Keratinocyte (primary cell): ENCODE measurements at places on chromosomes 6 and 20. TPM values are rescaled to one million over a fixed set of nuclear protein-coding genes. Genes with fewer than 3 reads are reported as not detected.
A peak's percentile ranks its signal among the peaks of the same experiment; 100 is the strongest.

- no peak for DNase-seq
- H3K27ac ChIP-seq: no peak overlapping the region
- H3K4me3 ChIP-seq: no peak overlapping the region
- no peaks in the 10 kb centered on the region for H3K27me3 ChIP-seq
Measured at GRCh38 chr20:23461180-23461579, 8.5 kb upstream of the CST11 start.

GRCh38 chr6:108942556-108943492 lies 94.6 kb downstream of the ARMC2 start:
- no peak overlapping the region for H3K4me3 ChIP-seq
- H3K4me1 ChIP-seq: peaks cover 50% of the 10 kb centered on the region
- H3K27me3 ChIP-seq: no peaks in the 10 kb centered on the region
- no peaks in the 10 kb centered on the region for H3K36me3 ChIP-seq

DNA sequence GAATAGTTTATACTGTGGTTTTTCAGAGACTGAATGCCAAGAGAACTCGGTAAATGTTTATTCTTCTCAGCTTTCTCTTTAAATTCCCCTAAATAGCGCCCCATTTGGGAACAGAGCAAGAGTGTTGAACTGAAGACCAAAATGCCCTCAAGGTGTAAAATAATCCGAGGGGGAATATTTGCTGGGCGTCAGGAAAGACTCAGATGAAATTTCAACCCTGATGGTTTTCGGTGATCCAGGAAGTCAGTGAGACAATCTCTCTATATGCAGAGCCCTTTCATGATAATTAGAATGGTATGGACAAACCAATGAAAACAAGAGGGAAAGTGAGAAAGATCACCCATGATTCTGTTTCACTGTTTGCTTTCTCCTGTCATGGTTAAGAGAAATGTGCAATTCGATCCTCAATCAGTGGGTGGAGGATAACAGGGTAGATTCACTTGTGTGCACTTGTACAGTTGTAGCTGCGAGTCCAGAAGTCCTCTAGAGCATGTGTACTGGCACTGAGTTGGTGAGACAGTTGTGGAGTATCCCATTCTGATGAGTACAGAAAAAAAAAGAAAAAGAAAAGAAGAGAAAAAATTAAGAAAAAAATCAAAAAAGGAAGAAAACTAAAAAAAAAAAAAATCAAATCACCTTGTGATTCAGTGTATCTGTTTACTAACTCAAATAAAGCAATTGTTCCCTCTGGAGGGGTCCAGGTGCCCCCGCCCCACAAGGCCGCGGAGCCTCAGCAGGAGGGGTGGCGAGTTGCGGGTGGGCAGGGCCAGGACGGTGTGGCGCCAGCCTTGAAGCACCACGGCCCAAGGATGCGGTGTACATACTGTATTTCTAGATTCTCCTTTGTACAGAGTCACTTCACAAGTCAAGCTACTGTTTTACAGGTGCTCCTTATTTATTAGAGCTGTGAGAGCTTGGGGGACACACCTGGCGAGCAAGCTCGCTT lies 164.9 kb downstream of the SCML4 start:
- no peak for DNase-seq
- H3K27me3 ChIP-seq: peaks cover 16% of the 10 kb centered on the region
- no peaks in the 10 kb centered on the region for H3K4me1 ChIP-seq
- no peaks in the 10 kb centered on the region for H3K36me3 ChIP-seq

DNA sequence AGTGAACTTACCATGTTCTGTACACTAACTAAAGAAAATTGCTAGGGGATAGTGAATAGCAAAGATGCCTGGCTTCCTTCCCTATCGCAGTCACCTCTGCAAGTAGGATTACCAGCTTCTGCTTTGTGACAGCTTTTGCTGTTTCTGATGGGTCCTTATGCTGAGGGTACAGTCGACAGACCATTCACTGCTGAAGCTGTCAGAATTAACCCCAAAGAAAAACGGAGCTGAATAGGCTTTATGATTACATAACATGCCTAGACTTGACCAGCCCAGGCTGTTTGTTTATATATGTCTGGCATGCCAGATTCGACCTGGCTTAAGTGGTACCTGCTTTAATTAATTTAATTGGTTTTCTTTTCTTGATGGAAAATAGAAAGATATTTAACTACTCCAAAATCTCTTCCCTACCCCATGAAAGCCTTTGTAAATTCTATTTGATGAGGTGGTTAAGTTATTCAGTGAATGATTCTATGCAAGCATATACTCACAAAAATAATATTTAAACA lies 21.7 kb upstream of the PRELID3B start:
- no peaks in the 10 kb centered on the region for H3K27me3 ChIP-seq
- H3K27ac ChIP-seq: peak overlapping the region; percentile 6
- H3K36me3 ChIP-seq: no peaks in the 10 kb centered on the region
- DNase-seq: no peak
- H3K4me3 ChIP-seq: no peak overlapping the region

- DNase-seq: no peak
- H3K27ac ChIP-seq: no peak overlapping the region
- H3K4me3 ChIP-seq: no peak overlapping the region
Measured at GRCh38 chr6:135640449-135641111, 143.0 kb upstream of the AHI1 start.

- no peak for DNase-seq
- no peak overlapping the region for H3K4me3 ChIP-seq
- H3K27ac ChIP-seq: no peak overlapping the region
Measured at GRCh38 chr6:152310371-152310954, 326.7 kb downstream of the SYNE1 start.

GRCh38 chr6:83815631-83816272 lies 37.4 kb upstream of the RIPPLY2 start:
- H3K36me3 ChIP-seq: no peaks in the 10 kb centered on the region
- H3K27ac ChIP-seq: no peak overlapping the region
- no peak for DNase-seq
- H3K4me3 ChIP-seq: no peak overlapping the region

GRCh38 chr6:112251171-112251875 lies 3.0 kb downstream of the LAMA4 start:
- DNase-seq: no peak
- peaks cover 9% of the 10 kb centered on the region for H3K4me1 ChIP-seq
- no peak overlapping the region for H3K27ac ChIP-seq
- H3K36me3 ChIP-seq: no peaks in the 10 kb centered on the region
- H3K4me3 ChIP-seq: no peak overlapping the region
- H3K27me3 ChIP-seq: peaks cover 10% of the 10 kb centered on the region

- H3K4me1 ChIP-seq: no peaks in the 10 kb centered on the region
- H3K4me3 ChIP-seq: no peak overlapping the region
- DNase-seq: no peak
Measured at GRCh38 chr6:167748046-167748445, 78.7 kb upstream of the AFDN start.

GRCh38 chr20:61970357-61970756 lies 95.3 kb downstream of the TAF4 start:
- no peak for DNase-seq
- H3K4me1 ChIP-seq: no peaks in the 10 kb centered on the region
- no peak overlapping the region for H3K27ac ChIP-seq
- no peak overlapping the region for H3K4me3 ChIP-seq
- peaks cover 23% of the 10 kb centered on the region for H3K27me3 ChIP-seq

- DNase-seq: no peak
- H3K27me3 ChIP-seq: no peaks in the 10 kb centered on the region
- H3K4me1 ChIP-seq: peaks cover 6% of the 10 kb centered on the region
- no peak overlapping the region for H3K27ac ChIP-seq
- peaks cover 23% of the 10 kb centered on the region for H3K36me3 ChIP-seq
- H3K4me3 ChIP-seq: no peak overlapping the region
Measured at GRCh38 chr20:47704746-47705496, 80.4 kb downstream of the SULF2 start.

- no peak overlapping the region for H3K27ac ChIP-seq
- no peak for DNase-seq
- H3K36me3 ChIP-seq: no peaks in the 10 kb centered on the region
- H3K4me3 ChIP-seq: no peak overlapping the region
Measured at GRCh38 chr6:44721954-44722578, 334.6 kb downstream of the CDC5L start.

- H3K27me3 ChIP-seq: no peaks in the 10 kb centered on the region
- no peak overlapping the region for H3K27ac ChIP-seq
- no peak for DNase-seq
Measured at GRCh38 chr6:30879684-30880427, 4.5 kb upstream of the DDR1 start.

DNA sequence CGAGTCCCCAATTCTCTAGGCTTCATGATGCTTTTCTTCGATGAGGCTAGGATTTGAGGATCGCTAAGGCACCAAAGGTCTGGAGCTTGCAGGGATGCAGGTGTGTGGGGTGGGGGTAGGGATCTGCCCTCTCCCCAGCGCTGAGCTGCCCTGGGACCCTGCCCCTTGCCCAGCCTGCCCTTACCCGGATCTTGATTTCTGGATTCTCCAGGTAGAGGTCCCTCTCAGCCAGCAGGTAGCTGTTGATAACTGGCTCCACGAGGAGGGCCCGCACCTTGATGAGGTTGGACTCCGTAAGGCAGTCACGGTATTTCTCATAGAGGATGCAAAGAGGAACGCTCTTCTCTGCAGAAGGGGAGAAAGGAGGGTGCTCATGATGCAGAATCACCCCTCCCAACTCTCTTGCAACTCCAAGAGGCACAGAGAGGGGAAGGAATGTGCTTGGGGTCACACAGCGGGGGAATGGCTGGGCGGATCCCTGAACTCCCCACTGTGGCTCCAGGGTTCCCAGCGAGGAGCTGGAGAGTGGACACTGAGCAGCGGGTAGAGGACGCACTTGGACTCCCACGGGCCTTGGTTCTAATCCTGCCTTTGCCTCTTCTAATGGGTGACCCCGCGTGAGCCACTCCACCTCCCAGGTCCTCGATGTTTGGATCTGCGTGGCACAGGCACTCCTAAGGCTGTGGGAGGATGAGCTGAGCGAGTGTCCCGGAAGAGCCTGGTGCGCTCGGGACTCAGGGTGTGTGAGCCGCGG lies 32.7 kb downstream of the TGM2 start:
- no peak overlapping the region for H3K4me3 ChIP-seq
- no peaks in the 10 kb centered on the region for H3K36me3 ChIP-seq
- no peak overlapping the region for H3K27ac ChIP-seq
- DNase-seq: no peak

GRCh38 chr20:46717818-46718541 lies 8.5 kb downstream of the SLC2A10 start:
- H3K27me3 ChIP-seq: peaks cover 10% of the 10 kb centered on the region
- H3K4me1 ChIP-seq: no peaks in the 10 kb centered on the region
- no peaks in the 10 kb centered on the region for H3K36me3 ChIP-seq
- DNase-seq: no peak
- H3K27ac ChIP-seq: no peak overlapping the region
- no peak overlapping the region for H3K4me3 ChIP-seq

GRCh38 chr6:19204445-19204844 lies 632.7 kb upstream of the ID4 start:
- no peaks in the 10 kb centered on the region for H3K4me1 ChIP-seq
- H3K27me3 ChIP-seq: no peaks in the 10 kb centered on the region
- no peak overlapping the region for H3K27ac ChIP-seq
- no peak overlapping the region for H3K4me3 ChIP-seq
- no peak for DNase-seq
- no peaks in the 10 kb centered on the region for H3K36me3 ChIP-seq

DNA sequence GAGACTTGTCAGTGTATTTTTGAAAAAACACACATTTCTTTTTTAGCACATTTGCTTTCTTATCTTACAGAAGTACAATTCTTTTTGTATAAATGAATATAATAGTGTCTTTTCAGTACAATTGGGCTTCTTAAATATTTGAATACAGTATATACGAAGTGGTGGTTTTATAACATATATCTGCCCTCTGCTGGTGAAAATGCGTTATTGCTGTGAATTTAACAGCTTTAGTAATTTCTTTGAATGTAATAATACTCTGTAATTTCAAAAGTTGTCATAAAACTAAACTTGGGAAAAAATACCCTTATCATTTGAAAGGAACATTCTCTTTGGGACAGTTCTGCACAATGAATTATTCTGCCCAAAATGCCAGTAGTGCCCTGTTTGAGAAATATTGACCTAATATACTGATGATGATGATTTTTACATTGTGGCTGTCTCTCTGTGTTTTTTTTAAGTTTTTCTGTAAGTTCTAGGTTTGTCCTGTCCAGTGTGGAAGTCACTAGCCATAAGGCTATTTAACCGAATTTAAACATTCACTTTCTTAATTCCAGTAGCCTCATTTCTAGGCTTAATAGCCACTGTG lies 19.0 kb downstream of the SMAP1 start:
- no peaks in the 10 kb centered on the region for H3K27me3 ChIP-seq
- H3K27ac ChIP-seq: no peak overlapping the region
- H3K36me3 ChIP-seq: no peaks in the 10 kb centered on the region

GRCh38 chr20:18632196-18632789 lies 44.4 kb downstream of the DTD1 start:
- no peak overlapping the region for H3K4me3 ChIP-seq
- no peak overlapping the region for H3K27ac ChIP-seq
- H3K27me3 ChIP-seq: no peaks in the 10 kb centered on the region
- H3K36me3 ChIP-seq: no peaks in the 10 kb centered on the region
- H3K4me1 ChIP-seq: no peaks in the 10 kb centered on the region
- DNase-seq: peak; percentile 11

GRCh38 chr6:81487489-81487888 lies 265.0 kb downstream of the TENT5A start:
- no peaks in the 10 kb centered on the region for H3K4me1 ChIP-seq
- no peaks in the 10 kb centered on the region for H3K36me3 ChIP-seq
- H3K27me3 ChIP-seq: no peaks in the 10 kb centered on the region
- DNase-seq: no peak
- H3K27ac ChIP-seq: no peak overlapping the region

DNA sequence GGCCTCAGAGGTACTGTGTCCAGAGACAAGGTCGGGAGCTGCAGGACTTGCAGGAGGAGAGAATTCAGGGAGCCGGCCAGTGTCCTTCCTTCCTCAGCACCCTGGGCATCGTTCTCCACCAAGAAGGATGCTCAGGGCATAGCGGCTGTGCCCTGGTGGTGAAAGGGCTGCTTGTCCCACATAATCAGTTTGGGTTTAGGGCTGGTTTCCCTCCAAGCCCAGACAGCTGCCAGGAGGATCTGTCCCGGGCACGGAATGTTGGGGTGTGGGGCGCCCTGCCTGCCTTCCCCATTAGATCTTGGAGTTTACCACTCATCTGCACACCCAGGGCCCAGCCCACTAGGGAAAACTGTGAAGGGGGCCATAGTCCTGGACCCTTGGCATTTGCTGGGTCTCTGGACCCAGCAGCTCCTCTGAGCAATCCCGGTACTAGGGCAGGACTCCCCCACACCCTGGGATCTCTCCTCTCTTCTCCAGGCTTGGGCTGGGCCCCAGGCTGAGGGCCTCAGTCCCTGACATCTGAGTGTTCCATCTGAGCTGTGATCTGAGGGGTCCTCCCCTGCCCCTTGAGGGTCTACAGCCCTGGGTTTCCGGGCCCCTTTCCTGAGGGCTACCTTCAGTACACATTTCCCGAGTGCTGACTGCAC lies 18.6 kb upstream of the SPDEF start:
- H3K4me3 ChIP-seq: no peak overlapping the region
- H3K36me3 ChIP-seq: no peaks in the 10 kb centered on the region
- no peak overlapping the region for H3K27ac ChIP-seq
- H3K4me1 ChIP-seq: no peaks in the 10 kb centered on the region
- DNase-seq: no peak

GRCh38 chr20:1853473-1853872 lies 41.7 kb upstream of the SIRPA start:
- H3K4me1 ChIP-seq: peaks cover 6% of the 10 kb centered on the region
- no peak overlapping the region for H3K27ac ChIP-seq
- no peak for DNase-seq
- H3K4me3 ChIP-seq: no peak overlapping the region
- H3K27me3 ChIP-seq: no peaks in the 10 kb centered on the region

CSTF1 gene
- 40.3 to 43.3 TPM (median 41.8 TPM) in 3 replicates for polyA plus RNA-seq

SPDEF gene
- polyA plus RNA-seq: 0.03 to 0.04 TPM in 2 of 3 replicates, not detected in the other

ADGRG6 gene
- polyA plus RNA-seq: 9.4 to 20.1 TPM (median 14.6 TPM) in 3 replicates

PRSS35 gene
- polyA plus RNA-seq: 0.04 to 0.05 TPM in 2 of 3 replicates, not detected in the other

IDH3B gene
- polyA plus RNA-seq: 113 to 131 TPM (median 123 TPM) in 3 replicates

EYA2 gene
- polyA plus RNA-seq: not detected in 3 replicates

EDN1 gene
- 17.2 to 19.7 TPM (median 18.0 TPM) in 3 replicates for polyA plus RNA-seq

ERVFRD-1 gene
- not detected in 3 replicates for polyA plus RNA-seq

OOEP gene
- 0.08 TPM in 1 of 3 replicates, not detected in the others for polyA plus RNA-seq

COL9A1 gene
- polyA plus RNA-seq: not detected in 3 replicates

ZBTB9 gene
- 6.8 to 9.9 TPM (median 7.8 TPM) in 3 replicates for polyA plus RNA-seq
